ENCODE measurements at places on chromosomes 5 and 9. TPM values are rescaled to one million over a fixed set of nuclear protein-coding genes. Genes with fewer than 3 reads are reported as not detected.

The RAD50 gene
- 29.0 TPM for total RNA-seq

GRCh38 chr5:180975338-180975737, 13.3 kb upstream of the BTNL3 start:
- H3K4me1 ChIP-seq = no peaks in the 10 kb centered on the region
- no peak overlapping the region for H3K27ac ChIP-seq
- DNase-seq = no peak
- no peaks in the 10 kb centered on the region for H3K36me3 ChIP-seq
- H3K27me3 ChIP-seq = no peaks in the 10 kb centered on the region
- H3K4me3 ChIP-seq = no peak overlapping the region

The PCDHGB3 gene
- total RNA-seq = 5.4 TPM

DNA sequence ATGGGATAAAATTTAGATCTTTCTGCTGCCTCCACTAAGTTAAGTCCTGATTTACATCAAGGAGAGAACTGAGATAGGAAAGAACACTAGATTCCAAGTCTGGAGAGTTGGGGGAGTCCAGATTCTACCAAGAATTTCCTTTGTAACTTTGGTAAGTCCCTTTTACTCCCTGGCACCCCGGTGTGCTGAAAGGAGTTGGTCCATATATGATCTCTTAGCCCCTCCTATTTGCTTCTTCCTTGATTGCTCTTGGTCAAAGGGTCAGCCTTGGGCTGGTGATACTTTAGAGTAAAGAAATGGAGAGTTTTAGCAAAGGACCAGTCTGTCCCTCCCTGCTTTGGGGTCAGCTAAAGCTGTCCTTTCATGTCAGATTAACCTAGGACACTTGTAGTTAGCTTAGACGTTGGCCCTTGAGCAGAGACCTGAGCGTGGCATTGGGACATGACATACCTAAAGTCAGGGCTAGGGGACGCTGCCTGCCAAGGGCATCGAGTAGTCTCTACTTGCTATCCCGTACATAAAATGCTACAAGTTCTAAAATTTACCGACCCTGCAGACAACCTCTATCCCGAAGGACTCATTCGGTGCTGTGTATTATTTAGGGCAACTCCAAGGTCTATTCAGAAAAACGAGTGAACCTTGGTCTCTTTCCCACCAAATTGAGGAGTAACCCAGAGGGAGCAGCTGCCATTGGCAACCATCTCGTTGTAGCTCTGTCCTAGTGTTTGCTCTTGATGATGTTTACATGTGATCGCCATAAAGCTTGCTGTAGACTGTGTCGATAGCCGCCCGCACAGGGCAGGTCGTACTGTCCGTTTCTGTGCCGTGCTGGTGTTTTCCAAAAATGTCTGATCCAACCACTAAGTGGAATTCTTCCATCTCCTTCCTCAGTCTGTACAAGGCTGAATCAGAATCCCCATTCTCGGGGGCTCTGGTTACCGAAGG, 94.4 kb downstream of the PDE6A start:
- DNase-seq = no peak
- no peaks in the 10 kb centered on the region for H3K36me3 ChIP-seq
- no peaks in the 10 kb centered on the region for H3K27me3 ChIP-seq
- no peak overlapping the region for H3K4me3 ChIP-seq
- H3K4me1 ChIP-seq = peaks cover 7% of the 10 kb centered on the region

The ELOVL7 gene
- 3.9 TPM for total RNA-seq

GRCh38 chr5:32687499-32687831, 23.7 kb upstream of the NPR3 start:
- no peak overlapping the region for H3K27ac ChIP-seq
- no peaks in the 10 kb centered on the region for H3K4me1 ChIP-seq
- no peak for DNase-seq
- H3K4me3 ChIP-seq = no peak overlapping the region
- H3K36me3 ChIP-seq = no peaks in the 10 kb centered on the region

The PLPPR1 gene
- total RNA-seq = not detected

DNA sequence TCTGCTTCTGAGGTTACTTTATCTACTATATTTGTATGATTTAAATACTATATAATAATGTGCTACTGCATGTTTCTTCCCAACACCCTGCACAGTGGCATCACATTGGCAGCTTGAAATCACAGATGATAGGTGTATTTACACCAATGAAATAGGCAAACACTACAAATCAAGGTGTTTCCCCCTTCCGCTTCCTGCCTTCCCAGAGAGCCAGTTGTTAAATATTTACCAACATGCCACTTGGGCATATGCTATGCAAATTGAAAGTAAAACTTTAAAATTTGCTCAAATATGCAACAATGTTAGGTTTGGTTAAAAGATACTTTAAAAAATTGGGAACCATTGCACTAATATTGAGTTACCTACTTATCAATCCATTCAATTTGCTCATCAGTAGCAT, 58.2 kb upstream of the SMARCA2 start:
- no peaks in the 10 kb centered on the region for H3K36me3 ChIP-seq
- DNase-seq = no peak
- H3K4me3 ChIP-seq = no peak overlapping the region
- H3K27ac ChIP-seq = no peak overlapping the region
- no peaks in the 10 kb centered on the region for H3K4me1 ChIP-seq
- H3K27me3 ChIP-seq = no peaks in the 10 kb centered on the region

The GABRA6 gene
- not detected for total RNA-seq

DNA sequence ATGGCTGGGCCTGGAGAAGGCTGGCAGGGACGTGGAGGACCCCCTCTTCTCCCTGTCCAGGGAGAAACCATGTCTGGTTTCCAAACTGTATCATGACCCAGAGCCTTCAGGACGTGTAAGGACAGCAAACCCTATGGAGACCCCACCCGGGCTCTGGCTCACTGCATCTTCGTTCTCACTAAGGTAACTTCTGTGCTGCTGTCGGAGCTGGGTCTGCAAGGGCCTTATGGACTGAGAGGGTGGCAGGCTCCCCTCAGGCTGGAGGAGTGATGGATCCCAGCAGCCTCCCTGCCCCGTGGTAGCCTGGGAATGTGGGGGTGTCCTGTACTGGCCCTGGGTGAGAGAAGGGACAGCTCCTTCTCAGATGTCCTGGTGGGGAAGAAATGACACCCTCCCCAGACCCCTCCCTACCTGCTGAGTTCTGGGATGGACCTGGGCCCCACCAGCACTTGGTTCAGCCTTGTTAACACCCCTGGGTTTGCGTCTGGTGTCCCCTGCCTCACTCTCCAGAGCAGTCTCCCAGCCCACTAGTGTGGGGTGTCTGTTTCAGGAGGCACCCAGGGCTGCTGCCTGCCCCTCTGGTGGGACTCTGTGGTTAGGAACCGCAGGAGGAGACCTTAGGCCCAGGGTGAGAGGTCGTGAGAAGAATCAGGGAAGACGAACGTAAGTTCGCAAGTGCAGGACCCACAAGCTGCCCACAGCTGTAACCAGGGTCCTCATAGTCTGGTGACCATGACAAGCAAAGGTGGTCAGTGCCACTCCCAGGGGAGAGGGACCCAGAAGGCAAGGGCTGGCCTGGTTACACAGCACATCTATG, 6.6 kb downstream of the SPATA31E1 start:
- H3K4me3 ChIP-seq = no peak overlapping the region
- no peaks in the 10 kb centered on the region for H3K36me3 ChIP-seq
- H3K27me3 ChIP-seq = no peaks in the 10 kb centered on the region

DNA sequence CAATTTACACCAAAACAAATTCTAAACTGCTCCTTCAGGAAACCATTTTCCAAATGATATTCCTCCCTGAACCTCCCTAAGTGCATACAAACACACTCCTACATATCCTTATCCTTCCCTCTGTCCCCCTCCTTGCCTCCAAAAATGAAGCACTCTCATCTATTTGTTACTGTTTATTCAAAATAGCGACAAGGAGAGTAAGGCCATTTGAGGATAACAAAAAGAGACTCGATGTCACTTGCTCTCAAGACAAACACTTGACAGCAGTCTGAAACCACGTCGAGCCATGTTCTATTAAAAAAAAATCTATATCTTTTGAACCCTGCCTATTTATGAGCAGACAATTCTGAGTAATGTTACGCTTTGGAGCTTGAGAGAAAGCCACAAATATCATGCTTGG, 547.9 kb downstream of the DTWD2 start:
- DNase-seq = no peak
- H3K27ac ChIP-seq = no peak overlapping the region
- peaks cover 10% of the 10 kb centered on the region for H3K4me1 ChIP-seq
- no peaks in the 10 kb centered on the region for H3K36me3 ChIP-seq
- H3K4me3 ChIP-seq = no peak overlapping the region

The CTNND2 gene
- 1.7 TPM for total RNA-seq

The SHLD3 gene
- 2.0 TPM for total RNA-seq

Measured in vagina (tissue), 2 donors.